ENCODE measurements at places on chromosomes 1 and 21. TPM values are rescaled to one million over a fixed set of nuclear protein-coding genes. Genes with fewer than 3 reads are reported as not detected.
A peak's percentile ranks its signal among the peaks of the same experiment; 100 is the strongest.

CRNN gene
- total RNA-seq, result 12.6 TPM

NT5C1A gene
- total RNA-seq, result not detected

ZNF648 gene
- 0.13 TPM for total RNA-seq

ZCCHC17 gene
- total RNA-seq, result 21.3 TPM

SH3BP5L gene
- 41.2 TPM for total RNA-seq

GRCh38 chr1:46672696-46673095 lies 1.0 kb downstream of the TEX38 start:
- no peak overlapping the region for H3K4me3 ChIP-seq
- H3K36me3 ChIP-seq, result peaks cover 30% of the 10 kb centered on the region
- no peak for DNase-seq
- no peaks in the 10 kb centered on the region for H3K27me3 ChIP-seq
- H3K27ac ChIP-seq, result no peak overlapping the region
- H3K4me1 ChIP-seq, result peaks cover 8% of the 10 kb centered on the region

- no peaks in the 10 kb centered on the region for H3K27me3 ChIP-seq
- no peak for DNase-seq
- no peak overlapping the region for H3K4me3 ChIP-seq
- H3K36me3 ChIP-seq, result no peaks in the 10 kb centered on the region
- H3K4me1 ChIP-seq, result no peaks in the 10 kb centered on the region
Measured at GRCh38 chr1:75035536-75035935, 98.7 kb upstream of the LHX8 start.

GRCh38 chr1:160307118-160307791 lies 22.3 kb upstream of the PEX19 start:
- H3K4me1 ChIP-seq, result no peaks in the 10 kb centered on the region
- no peak for DNase-seq
- H3K36me3 ChIP-seq, result peaks cover 100% of the 10 kb centered on the region
- no peak overlapping the region for H3K4me3 ChIP-seq
- H3K27me3 ChIP-seq, result no peaks in the 10 kb centered on the region

- peak overlapping the region; percentile 92 for H3K4me3 ChIP-seq
- peaks cover 10% of the 10 kb centered on the region for H3K27me3 ChIP-seq
- peak; percentile 88 for DNase-seq
- H3K27ac ChIP-seq, result peak overlapping the region; percentile 91
- H3K36me3 ChIP-seq, result no peaks in the 10 kb centered on the region
- peaks cover 15% of the 10 kb centered on the region for H3K4me1 ChIP-seq
Measured at GRCh38 chr1:94247138-94248094, 10.0 kb upstream of the ARHGAP29 start.

DNA sequence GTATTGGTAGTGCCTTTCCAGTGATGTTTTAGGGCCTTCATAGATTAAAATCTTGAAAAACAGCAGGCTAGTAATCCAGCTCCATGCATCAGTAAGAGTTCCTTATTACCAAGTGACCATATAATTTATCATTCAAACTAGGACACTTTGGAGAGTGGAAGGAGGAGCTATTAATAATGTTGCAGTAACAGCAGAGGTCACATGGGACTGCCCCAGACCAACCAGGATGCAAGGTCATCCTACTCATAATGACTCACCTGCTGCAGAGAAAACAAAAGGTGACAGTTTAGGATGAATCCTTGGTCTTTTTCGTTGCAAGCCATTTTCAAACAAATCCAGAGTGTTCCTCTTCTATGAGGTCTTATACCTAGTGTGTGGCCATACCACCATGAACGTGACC lies 187.4 kb downstream of the NUF2 start:
- no peaks in the 10 kb centered on the region for H3K4me1 ChIP-seq
- no peaks in the 10 kb centered on the region for H3K27me3 ChIP-seq
- no peak for DNase-seq
- no peaks in the 10 kb centered on the region for H3K36me3 ChIP-seq
- no peak overlapping the region for H3K27ac ChIP-seq

DNA sequence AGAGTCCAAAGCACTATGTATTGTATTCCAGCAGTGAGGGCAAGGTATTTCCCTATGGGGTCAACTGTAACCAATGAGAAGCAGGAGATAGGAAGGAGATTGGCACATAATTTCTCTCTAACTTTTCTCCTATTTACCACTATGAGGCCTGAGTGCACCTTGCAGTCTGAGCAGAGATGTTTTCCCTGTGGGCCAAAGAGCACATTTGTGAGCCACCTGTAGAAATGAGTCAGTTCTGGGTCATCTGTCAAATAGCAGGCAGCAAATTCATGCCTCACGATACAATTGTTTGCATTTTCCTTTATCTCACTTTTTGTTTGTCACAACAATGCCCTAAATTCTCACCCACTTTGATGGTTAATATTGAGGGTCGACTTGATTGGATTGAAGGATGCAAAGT lies 547.2 kb upstream of the NCAM2 start:
- H3K4me1 ChIP-seq, result no peaks in the 10 kb centered on the region
- H3K27me3 ChIP-seq, result no peaks in the 10 kb centered on the region
- DNase-seq, result no peak

DNA sequence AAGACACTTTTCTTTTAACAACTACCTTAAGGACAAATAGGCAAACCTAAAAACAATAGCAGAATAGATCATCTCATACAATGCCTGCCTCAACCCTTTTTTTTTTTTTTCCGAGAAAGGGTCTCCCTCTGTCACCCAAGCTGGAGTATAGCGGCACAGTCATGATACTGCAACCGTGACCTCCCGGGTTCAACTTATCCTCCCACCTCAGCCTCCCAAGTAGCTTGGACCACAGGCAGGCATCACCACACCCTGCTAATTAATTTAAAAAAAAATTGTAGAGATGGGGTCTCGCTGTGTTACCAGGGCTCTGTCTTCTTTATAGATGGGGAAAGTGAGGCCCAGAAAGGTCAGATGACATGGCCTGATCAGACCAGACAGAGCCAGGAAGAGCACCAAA lies 7.9 kb downstream of the SH3BGRL3 start:
- no peak overlapping the region for H3K4me3 ChIP-seq
- no peaks in the 10 kb centered on the region for H3K36me3 ChIP-seq
- DNase-seq, result no peak
- peaks cover 83% of the 10 kb centered on the region for H3K4me1 ChIP-seq

GRCh38 chr1:108141621-108142020 lies 58.5 kb downstream of the SLC25A24 start:
- no peak for DNase-seq
- H3K4me3 ChIP-seq, result no peak overlapping the region
- H3K36me3 ChIP-seq, result peaks cover 34% of the 10 kb centered on the region

DNA sequence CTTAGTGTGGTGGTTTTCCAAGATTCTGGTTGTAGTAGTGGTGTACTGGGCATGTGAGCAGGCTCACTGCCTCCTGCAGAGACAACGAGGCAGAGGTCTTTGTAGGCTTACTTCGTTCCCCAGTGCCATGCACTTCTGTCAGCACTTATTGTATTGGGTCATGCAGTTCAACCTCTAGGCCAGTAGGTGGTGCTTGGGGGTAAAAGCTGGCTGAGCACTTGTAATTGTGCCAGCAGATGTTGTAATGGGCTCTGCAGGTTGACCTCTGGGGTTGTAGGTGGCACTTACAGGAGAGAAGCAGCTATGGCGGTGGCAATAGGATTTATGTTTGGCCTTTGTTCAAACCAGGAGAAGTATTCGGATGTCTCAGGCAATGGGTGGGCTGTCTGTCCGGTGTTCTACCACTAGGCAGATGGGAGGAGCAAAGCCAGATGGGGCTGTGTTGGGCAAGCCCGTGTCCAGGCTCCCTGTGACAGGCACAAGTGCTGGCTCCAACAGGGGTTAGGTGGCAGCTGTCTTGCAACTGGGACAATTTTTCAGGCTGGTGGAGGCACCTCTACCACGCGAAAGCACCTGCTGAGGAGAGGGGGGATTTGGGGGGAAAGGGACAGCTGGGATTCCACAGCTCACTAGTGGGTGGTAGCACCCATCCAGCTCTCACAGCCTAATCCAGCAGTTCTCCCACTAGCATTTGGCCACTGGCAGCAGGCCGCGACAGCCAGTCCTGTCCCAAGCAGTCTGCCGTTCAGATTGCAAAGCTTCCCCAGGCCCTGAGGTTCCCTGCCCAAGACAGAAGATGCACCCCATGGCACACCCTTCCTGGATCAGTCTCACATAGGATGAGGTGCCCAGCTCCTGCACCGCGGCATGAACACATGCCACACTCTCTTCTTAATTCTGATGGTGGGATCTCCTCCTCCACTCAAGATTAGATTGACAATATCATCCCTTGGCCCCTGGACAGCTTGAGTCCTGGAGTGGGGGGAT lies 274.5 kb downstream of the CTH start:
- no peak overlapping the region for H3K4me3 ChIP-seq
- peak; percentile 73 for DNase-seq
- H3K27me3 ChIP-seq, result no peaks in the 10 kb centered on the region
- no peak overlapping the region for H3K27ac ChIP-seq
- H3K4me1 ChIP-seq, result no peaks in the 10 kb centered on the region
- no peaks in the 10 kb centered on the region for H3K36me3 ChIP-seq

DNA sequence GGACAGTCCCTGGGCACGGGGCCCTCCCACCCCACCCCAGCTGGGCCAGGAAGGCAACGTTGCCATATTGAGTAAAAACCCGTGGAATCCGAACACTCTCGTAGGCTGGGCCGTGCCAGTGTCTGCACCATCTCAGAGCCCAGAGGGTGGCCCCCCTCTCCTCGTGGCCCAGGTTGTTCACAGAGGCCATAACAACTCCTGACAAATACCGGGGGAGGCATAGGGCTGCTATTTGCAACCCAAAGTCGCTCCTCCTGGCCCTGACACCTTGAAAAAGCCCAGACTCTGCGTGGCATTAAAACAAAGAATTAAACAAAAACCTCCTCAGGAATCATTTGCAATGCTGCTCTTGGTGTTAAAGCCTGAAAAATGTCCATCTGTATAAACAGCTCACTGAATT lies 141.4 kb downstream of the CASZ1 start:
- H3K4me3 ChIP-seq, result no peak overlapping the region
- peaks cover 86% of the 10 kb centered on the region for H3K36me3 ChIP-seq
- H3K27me3 ChIP-seq, result no peaks in the 10 kb centered on the region
- DNase-seq, result no peak
- H3K4me1 ChIP-seq, result no peaks in the 10 kb centered on the region

DNA sequence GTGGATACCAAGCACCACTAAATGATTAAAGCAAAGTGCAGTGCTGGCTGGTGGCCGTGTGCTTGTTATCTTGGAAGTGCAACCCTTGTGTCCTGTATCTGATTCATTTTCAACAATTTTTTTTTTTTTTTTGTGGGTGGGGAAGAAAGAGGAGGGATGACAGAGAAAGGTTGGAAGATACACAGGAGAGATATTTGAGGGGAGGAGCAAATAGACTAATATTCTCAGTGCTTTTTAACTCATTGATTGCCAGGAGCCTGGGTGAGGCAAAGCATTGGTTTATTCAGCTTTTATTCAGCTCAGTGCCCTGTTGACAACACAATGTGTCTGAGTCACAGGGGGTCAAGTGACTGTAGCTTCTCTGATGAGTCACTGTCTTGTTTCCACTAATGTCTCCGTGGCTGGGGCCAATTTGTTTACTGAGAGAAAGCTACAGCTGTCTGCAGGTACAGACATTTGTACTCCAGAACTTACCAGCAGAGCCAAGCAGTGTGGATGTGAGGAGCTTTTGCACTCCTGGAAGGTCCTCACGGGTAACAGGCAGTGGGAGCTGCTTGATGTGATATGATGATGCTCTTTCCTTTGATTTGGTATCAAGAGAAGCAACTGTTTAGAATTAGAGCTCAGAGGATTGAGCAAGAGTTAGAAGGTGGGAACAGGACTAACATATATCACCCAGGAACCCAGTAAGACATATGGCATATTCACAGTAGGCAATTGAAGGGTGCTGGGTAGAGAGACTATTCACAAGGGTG lies 23.6 kb upstream of the DNM3 start:
- no peak for DNase-seq
- H3K27ac ChIP-seq, result peak overlapping the region; percentile 53
- peaks cover 14% of the 10 kb centered on the region for H3K4me1 ChIP-seq
- no peaks in the 10 kb centered on the region for H3K36me3 ChIP-seq
- H3K27me3 ChIP-seq, result no peaks in the 10 kb centered on the region

DNA sequence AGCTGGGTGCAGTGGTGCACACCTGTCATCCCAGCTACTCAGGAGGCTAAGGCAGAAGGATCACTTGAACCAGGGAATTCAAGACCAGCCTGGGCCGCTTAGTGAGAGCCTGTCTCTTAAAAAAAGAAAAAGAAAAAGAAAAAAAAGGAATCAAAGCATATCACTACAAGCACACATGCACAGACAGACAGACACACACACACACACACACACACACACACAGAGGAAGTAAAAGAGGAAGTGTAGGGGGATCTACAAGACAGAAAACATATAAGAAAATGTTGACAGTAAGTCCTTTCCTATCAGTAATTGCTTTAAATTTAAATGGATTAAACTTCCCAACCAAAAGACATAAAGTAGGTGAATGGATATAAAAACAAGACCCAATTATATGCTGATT lies 180.3 kb downstream of the FAF1 start:
- H3K4me3 ChIP-seq, result no peak overlapping the region
- DNase-seq, result no peak
- H3K4me1 ChIP-seq, result no peaks in the 10 kb centered on the region
- no peaks in the 10 kb centered on the region for H3K27me3 ChIP-seq
- no peak overlapping the region for H3K27ac ChIP-seq

DNA sequence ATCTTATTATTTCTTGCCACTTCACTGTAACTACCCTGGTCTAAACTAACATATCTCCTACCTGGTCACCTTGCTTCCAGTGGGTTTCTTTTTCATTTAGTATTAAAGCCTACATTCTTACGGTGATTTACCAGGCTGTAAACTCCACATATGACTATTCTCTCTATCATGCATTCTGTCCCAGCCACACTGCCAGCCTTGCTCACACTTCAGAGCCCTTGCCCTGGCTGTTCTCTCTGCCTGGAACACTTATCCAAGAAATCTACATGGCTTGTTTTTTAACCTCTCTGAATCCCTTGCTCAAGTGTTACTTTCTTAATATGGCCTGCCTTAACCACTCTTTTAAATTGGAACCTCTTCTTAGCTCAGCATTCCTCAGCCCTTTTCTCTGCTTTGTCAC lies 212.7 kb downstream of the GPR52 start:
- H3K4me1 ChIP-seq, result no peaks in the 10 kb centered on the region
- no peak overlapping the region for H3K27ac ChIP-seq
- H3K27me3 ChIP-seq, result no peaks in the 10 kb centered on the region
- H3K4me3 ChIP-seq, result no peak overlapping the region

GRCh38 chr1:151992303-151993083 lies 1.2 kb downstream of the S100A10 start:
- peaks cover 67% of the 10 kb centered on the region for H3K4me1 ChIP-seq
- peak; percentile 93 for DNase-seq
- H3K4me3 ChIP-seq, result peak overlapping the region; percentile 69
- H3K36me3 ChIP-seq, result no peaks in the 10 kb centered on the region
- no peaks in the 10 kb centered on the region for H3K27me3 ChIP-seq

GRCh38 chr1:41546833-41547135 lies 62.3 kb upstream of the EDN2 start:
- H3K36me3 ChIP-seq, result peaks cover 4% of the 10 kb centered on the region
- H3K4me3 ChIP-seq, result no peak overlapping the region
- H3K27me3 ChIP-seq, result no peaks in the 10 kb centered on the region
- H3K4me1 ChIP-seq, result no peaks in the 10 kb centered on the region
